ENCODE measurements at places on chromosomes 16 and 17.

DNA sequence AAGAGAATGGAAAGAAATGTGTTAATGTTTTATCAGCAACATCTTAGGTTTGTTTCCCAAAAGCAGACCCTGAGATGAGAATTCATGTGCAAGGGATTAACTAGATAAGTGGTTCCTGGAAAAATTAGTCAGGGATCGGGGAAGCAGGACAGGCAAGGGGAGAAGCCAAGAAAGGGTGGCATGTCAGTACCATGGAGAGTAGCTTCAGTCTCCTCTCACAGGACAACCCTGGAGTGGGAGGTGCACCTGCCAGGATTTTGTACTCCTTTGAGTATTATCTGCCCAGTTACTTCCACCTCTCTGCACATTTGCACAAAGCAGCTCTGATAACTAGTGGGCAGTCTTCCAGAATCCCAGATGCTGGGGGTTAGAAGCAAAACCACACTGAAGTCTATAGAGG is 117.0 kb downstream of the RGS9 start:
- no peak for DNase-seq

DNA sequence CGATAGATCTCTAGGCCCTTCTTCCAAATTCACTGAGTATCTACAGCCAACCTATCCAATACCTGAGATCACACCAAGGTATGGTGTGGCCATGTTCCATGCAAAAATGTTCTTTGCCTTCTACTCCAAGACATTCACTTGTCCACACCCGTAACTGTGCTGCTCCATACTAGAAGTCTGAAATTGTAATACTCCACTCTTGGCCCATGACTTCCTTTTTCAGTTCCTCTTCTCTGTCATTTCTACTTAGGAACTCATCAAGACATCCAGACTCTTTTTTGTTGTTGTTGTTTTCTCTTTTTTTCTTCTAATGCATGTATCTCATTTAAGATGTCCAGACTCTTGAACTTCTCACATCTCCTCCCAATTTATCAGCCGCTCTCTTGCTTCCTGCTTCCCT is 42.5 kb upstream of the KSR1 start:
- DNase-seq: no peak

GRCh38 chr16:47697826-47698225 is 236.7 kb downstream of the PHKB start:
- no peak for DNase-seq

DNA sequence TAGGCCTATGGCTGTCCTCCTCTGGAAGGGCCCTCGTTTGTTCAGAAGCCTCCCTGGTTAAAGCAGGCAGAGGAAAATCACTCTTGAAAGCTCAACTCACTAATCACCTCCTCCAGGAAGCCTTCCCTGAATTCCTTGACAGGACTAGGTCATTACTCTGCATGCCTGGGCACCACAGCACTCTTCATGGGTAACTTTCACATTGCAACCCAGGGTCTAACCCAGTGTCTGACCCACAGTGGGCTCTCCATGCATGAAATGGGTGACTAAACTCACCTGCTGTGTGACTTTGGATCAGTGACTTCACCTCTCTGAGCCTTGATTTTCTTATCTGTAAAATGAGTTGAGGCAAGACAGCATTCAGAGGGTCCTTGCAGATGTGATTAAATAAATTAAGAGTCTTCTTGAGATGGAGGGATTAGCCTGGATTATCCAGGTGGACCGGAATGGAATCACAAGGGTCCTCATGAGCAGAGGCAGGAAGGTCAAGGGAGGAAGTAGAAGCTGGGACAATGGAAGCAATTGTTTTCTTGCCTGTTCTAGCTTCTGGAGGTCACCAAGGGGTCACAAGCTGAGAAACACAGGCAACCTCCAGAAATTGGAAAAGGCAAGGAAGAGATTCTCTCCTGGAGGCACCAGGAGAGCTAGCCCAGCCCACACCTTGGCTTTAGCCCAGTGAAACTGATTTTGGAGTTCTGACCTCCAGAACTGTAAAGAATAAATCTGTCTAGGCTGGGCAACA is 3.8 kb upstream of the RAI1 start:
- DNase-seq: no peak

GRCh38 chr17:49565948-49566491 is 9.7 kb upstream of the NXPH3 start:
- no peak for DNase-seq

GRCh38 chr17:80287038-80287437 is 26.4 kb downstream of the RNF213 start:
- DNase-seq: no peak

- no peak for DNase-seq
Observed at GRCh38 chr17:70699408-70699807, 530.1 kb downstream of the KCNJ2 start.

DNA sequence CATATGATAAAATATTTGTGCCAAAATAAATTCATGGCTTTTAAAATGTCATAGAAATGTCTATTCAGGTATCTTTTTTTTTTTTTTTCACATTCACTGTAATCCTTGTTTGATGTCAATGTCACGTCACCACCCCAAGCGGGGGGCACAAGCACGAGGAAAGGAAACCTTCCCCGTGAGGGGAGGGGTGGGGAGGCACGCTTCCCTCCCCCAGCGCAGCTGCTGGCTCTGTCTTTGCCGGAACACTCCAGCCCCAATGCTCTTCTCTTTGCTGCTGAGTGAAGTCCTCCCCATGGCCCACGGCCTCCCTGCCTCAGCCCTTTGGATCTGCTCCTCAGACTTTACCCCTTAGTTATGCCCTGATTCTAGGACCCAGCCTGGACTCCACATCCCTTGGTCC is 1.5 kb downstream of the SLC35G3 start:
- DNase-seq: peak; percentile 46

GRCh38 chr17:1709971-1710806 is at the start of gene TLCD2:
Gene TLCD2, minus strand, starts transcription at chr17:1710377. Its CDS starts 135 bp downstream, at chr17:1710242.
- no peak for DNase-seq

DNA sequence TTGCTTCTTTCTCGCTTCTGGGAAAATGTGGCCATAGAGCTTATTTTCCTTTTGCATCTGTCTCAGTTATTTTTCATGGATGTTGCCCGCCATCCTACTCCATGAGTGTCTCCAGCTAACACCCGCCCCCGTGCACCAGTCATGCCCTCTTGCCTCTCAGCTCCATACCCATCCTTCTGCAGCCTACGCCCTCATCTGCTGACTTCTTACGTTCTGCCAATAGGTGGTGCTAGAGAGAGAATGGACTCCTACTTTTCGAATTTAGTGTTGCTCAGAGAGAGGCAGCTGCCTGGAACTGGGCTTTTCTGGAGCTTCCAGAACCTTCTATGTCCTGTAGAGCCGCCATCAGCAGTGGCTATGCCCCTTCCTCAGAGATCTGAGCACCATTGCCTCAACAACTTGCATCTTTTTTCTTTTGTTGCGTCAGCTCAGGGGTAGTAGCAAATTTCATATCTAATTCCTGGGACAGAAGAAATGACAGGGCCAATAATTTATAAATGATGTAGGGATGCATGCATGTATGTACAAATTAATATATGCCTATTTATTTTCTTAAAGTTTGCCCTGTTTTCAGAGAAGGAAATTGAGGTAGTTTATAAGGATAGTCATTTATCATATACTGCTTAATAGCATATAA is 119.7 kb upstream of the MYOCD start:
- no peak for DNase-seq

DNA sequence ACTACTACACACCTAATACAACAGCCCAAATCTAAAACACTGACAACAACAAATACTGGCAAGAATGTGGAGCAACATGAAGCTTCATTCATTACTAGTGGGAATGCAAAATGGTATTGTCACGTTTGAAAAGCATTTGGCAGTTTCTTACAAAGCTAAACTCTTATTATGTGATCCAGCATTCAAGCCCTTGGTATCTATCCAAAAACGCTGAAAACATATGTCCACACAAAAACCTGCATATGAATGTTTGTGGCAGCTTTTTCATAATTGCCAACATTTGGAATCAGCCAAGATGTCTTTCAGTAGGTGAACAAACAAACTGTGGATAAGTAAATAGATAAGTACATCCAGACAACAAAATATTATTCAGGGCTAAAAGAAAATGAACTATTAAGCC is 501.1 kb upstream of the KIF2B start:
- DNase-seq: no peak

DNA sequence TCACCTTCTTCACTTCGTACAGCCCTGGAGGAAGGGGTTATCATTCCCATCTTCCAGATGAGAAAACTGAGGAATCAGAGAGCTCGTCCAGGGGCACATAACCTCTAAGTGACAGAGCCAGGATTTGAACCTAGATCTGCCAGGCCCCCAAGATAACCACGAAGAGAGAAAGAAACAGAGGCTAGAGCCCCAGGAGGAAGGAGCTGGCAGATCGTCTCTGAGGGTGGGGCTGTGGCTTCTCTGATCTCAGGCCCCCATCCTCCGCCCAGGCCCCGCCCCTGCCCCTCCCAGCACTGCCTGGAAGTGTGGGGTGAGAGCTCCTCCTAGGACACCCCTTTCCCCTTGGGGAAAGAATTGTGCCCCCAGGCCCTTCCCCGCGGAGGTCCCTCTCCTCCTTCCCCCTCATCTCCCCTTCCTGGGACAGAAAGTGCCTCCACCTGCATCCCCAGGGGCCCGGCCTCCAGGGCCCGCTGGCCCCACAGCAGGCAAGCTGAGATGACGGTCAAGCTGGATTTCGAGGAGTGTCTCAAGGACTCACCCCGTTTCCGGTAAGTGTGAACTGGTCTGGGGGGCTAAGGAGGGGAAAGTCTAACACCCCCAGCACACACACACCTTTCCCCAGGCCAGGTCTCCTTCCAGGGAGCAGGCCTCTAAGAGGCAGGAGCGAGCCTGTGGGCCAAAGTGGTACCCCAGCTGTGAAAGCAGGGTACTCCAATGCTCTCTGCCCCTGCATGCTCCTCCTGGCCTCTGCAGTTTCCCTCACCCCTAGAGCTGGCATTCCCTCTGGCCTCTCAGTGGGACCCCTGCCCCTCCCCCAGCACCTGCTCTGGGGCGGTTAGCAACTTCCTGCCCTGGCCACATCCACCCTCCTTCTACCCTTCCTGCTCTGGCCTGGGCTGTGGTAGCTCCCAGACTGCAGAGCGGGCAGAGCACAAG is at the start of gene ACAP1:
ACAP1 (plus strand) TSS at position 290 of the 936 bp plus-strand sequence; CDS start at position 496, 206 bp downstream.
- DNase-seq: peak; percentile 80

DNA sequence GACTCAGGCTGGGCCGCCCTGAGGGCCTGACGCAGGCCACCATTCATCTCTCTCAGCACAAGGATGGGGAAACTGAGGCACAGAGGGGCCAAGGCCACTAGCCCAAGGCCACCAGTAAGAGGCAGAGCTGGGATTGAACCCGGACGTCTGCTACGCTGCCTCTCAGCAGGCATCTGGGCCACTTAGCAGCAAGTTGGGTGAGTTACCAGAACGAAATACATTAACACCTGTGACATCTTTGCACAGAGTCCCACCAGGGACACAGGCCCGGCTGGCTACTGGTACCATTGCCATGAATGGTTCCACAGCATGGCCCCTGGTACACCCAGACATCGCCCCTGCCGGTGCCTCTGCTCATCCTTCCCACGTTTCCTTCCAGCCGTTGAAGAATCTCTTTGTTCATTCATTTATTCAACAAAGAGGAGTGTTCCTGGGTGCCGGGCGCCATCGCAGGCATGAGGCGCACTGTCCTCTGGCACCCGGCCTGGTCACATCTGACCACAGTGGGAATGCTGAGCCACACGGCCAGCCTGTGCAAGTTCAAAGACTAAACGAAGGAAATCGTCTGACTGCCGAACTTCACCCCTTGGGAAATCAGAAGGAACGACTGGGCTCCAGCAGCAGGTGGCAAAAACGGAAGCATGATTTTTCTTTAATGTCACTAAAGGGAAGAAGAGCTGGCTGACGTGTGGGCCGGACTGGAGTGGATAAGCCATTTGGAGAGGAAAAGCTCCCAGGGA is 7.4 kb upstream of the ZNF469 start:
- no peak for DNase-seq

GRCh38 chr17:36980280-36980761 is 31.6 kb downstream of the AATF start:
- DNase-seq: no peak

- DNase-seq: no peak
Observed at GRCh38 chr16:79923431-79923830, 322.9 kb upstream of the MAF start.

GRCh38 chr16:71628810-71629209 is 2.8 kb downstream of the MARVELD3 start:
- no peak for DNase-seq

DNA sequence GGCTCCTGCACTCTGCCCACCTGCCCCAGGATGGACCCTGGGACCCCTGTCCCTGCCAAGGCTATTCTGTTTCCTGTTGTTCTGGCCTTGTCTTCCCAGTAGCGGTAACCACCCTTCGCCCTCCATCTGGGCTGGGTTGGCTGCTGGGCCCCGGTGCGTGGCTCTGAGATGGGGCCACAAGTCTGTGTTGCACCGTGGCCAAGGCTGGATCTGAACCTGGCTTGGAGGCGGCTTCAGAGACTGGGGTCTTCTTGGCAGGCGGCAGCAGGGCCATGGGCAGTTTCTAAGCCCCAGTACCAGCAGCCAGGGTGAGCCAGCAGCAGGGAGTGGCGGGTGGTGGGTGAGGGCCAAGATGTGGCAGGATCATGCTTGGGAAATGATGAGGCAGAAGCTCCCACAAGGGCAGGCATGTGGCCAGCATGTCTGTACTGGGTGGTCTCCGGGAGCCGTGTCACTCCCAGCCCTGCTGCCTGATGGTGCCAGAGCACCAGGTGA is 12.6 kb downstream of the MAP2K3 start:
- DNase-seq: no peak

DNA sequence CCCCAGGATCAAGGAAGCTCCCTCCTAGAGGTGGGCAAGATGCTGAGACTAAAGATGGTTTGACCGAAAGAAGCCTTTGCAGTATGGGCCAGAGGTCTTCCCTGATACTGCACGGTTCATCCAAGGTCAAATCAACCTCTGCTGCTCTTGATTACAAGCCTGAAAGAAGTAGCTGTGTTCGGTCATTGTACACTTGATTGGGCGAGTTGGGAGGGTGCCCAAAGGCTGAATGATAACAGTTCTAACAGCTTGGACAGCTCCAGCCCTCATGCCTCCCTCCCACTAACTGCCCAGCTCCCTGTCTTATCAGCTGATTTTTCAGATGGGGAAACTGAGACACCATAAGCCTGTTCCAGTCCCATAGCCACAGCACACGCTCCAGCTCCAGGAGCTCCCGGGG is 42.8 kb downstream of the ABCC12 start:
- no peak for DNase-seq

- no peak for DNase-seq
Observed at GRCh38 chr16:27489906-27490305, 59.8 kb downstream of the GTF3C1 start.

GRCh38 chr17:64073771-64074703 is 53.6 kb upstream of the ICAM2 start:
- no peak for DNase-seq

Data from naive thymus-derived CD8-positive, alpha-beta T cell (primary cell).